ENCODE measurements at places on chromosomes 16 and 17.

DNA sequence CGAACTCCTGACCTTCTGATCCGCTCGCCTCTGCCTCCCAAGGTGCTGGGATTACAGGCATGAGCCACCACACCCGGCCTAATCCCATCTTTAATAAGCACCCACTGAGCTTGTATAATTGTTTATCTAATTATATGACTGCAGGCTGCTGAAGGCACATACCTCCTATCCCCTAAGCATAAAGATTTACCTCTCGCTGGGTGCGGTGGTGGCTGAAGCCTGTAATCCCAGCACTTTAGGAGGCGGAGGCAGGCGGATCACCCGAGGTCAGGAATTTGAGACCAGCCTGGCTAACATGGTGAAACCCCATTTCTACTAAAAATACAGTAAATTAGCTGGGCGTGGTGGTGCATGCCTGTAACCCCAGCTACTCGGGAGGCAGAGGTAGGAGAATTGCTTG lies 20.1 kb upstream of the YWHAE start:
- no peak for DNase-seq

DNA sequence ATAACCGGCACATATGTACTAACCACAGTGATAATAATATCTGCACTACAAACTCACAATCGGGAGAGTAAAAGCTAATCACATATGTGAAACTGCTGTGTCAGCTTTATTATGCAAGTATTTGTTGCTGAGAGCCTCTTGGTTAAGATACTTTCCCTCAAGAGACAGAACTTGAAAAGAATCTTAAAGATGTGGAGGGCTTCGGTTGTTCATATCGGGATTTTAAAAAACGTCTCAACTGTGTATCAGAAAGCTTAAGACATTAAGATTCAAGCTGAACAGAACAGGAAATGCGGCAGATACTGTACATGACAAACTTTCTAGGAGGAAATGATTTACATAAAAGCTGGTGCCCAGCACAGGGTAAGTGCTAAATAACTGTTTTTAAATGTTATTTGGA lies 27.5 kb upstream of the HLF start:
- no peak for DNase-seq

GRCh38 chr17:44547625-44548267 lies 9.5 kb upstream of the FZD2 start:
- no peak for DNase-seq

DNA sequence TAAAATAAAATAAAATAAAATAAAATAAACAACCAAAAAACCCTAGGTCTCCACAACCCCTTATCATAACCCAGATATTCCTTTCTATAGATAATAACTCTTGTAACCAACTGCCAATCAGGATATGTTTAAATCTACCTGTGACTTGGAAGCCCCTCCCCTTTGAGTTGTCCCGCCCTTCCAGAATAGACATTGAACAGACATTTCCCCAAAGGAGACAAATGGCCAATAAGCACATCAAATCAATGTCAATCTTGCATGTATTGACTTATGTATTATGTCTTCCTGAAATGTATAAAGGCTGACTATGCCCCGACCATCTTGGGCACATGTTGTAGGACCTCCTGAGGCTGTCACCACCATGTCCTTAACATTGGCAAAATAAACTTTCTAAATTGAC lies 1.5 kb upstream of the MAPK7 start:
- DNase-seq, result no peak

GRCh38 chr17:45868276-45868675 lies 23.6 kb downstream of the SPPL2C start:
- DNase-seq, result no peak

GRCh38 chr16:3580251-3580651 lies 3.0 kb upstream of the NLRC3 start:
- no peak for DNase-seq

- DNase-seq, result no peak
Observed at GRCh38 chr16:48556243-48556912, 53.6 kb downstream of the N4BP1 start.

DNA sequence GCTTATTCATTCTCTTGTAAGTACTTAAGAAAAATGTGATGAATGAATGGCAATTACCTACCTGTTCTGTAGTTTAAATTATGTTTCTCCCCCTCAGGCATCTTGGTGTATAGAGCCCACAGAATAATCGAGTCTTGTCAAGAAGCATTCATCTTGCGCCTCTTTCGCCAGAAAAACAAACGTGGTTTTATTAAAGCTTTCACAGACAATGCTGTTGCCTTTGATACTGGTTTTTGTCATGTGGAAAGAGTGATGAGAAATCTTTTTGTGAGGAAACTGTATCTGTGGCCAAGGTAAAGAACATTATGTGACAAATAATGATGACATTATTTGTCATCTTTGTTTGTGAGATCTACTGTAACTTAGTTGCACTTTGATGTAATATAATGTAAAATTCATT lies 6.5 kb downstream of the ERCC4 start:
- DNase-seq, result no peak

DNA sequence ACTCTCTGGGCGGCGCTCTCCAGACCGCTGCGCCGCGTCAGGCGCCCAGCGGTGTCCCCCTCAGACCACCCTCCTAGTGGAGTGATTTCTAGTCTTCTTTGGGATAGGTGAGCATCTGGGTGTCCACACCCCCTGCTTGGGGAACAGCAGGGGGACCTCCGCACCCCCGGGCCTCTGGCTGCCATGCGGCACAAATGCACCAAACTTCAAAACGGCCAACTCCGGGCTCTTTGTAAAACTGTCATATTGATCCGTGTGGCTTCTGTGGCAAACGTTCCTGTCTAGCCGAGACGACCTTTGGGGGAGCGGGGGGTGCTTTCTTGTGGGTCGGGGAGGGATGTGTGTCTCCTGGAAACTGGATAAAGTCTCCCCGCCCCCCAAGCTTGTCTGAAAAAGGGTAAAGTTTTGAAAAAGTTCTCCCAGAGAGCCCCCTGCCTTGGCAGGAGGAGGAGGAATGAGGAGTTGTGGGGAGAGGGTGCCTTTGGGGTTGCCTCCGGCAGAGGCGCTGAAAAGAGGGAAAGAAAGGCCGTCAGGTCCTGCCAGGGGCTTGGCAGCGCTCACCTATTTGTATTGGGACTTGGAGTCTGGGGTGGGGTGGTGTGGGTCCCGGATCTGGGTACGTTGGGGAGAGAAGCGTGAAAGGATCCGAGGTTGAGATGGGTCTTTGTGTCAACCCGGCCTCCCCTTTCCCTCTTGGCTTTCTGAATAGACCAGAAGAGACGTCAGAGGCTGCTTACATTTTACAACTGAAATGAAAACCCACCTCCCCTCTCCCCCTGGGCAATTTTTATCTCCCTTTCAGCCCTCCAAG lies 2.2 kb upstream of the CHD3 start:
- no peak for DNase-seq

DNA sequence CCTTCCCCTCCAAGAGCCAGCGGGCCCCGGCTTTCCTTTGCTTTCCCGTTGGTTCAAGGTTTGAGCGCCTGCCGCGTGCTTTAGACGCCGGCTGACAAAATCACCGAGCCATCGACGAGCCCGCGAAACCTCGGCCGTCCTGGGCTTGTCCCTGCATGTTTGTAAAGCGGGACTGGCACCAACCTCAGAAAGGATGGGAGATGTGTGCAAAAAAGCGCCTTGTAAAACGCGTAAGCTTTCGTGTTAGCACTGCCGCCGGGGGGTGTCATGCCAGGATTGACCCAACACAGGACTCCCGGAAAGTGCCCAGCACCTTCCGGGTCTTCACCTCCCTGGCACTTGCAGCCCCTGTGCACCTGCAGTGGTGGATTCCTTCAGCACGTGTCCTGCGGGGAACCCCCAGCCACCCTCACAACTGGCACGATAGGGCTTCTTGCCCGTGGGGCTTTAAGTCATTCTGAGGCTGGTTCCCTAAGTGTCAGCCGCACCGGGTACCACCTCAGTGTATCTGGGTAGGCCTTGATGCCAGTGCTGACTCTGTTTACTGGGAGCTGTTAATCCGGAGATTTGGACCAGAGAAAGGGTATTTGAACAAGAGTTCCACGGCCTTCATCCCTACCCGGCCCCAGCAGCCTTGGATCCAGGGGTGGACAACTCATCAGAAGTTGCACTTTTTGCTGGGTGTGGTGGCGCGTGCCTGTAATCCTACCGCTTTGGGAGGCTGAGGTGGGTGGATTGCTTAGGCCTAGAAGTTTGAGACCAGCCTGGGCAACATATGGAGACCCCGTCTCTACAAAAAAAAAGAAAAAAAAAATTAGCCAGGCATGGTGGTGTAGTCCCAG lies 817 bp downstream of the NDUFAF8 start:
- DNase-seq, result no peak

DNA sequence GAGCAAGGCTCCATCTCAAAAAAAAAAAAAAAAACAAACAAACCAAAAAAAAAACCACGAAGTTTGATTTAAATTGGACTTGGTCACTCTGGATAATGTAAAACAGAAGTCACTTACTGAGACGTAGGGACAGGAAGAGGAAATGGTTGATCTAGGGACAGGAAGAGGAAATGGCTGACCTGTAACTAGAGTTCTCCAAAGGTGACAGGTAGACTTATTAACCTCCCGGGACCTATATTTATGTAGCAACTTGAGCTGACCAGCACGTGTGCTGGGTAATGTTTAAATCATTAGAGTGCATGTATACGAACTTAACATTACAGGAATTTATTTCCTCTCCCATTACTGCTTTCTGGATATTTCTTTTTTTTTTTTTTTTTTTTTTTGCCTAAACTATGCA lies 81.5 kb upstream of the DHX40 start:
- no peak for DNase-seq

DNA sequence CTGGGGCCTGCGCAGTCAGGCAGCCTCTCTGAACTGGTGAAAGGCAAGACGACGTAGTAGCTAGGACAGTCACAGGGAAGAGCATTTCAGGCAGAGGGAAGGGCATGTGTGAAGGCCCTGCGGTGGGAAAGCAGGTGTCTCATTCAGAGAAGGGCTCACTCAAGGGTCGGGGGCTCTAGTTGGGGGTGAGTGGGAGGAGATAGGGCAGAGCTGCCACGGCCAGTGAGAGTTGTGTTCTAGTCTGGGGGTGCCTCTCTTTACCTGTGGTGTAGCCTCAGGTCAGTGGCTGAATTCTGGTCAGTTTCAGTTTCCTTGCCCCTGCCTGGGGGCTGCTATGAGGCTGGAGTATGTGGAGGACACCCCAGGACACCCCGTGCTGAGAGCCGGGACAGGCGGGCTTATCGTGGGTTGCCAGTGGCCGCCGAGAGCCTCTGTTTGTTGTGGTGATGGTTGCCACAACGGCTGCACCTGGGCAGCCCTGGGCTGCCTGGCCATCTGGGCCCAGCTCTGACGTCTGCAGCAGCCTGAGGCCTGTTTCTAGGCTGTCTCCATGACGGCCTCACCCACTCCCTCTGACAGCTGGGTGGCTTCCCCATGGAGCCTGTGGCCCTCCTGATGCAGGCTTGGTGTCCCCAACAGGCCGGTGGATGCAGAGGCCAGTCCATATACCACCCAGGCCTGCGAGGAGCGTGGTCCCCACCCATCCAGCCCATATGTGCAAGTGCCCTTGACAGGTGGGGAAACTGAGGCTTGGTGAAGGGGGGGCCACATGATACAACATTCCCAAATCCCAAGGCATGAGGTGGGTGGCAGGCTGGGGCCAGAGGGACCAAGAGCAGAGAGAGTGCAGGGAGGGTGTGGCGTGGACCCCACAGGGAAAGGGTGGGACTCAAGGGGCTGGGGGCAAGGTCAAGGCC lies 10.8 kb downstream of the MAP2K3 start:
- no peak for DNase-seq

- peak; percentile 92 for DNase-seq
Observed at GRCh38 chr16:77722309-77723107, at the start of gene NUDT7. TSS of gene NUDT7 (plus strand) at chr16:77722514. CDS start at chr16:77722583, 69 bp downstream.

- no peak for DNase-seq
Observed at GRCh38 chr16:59201160-59201559, 467.0 kb upstream of the GOT2 start.

DNA sequence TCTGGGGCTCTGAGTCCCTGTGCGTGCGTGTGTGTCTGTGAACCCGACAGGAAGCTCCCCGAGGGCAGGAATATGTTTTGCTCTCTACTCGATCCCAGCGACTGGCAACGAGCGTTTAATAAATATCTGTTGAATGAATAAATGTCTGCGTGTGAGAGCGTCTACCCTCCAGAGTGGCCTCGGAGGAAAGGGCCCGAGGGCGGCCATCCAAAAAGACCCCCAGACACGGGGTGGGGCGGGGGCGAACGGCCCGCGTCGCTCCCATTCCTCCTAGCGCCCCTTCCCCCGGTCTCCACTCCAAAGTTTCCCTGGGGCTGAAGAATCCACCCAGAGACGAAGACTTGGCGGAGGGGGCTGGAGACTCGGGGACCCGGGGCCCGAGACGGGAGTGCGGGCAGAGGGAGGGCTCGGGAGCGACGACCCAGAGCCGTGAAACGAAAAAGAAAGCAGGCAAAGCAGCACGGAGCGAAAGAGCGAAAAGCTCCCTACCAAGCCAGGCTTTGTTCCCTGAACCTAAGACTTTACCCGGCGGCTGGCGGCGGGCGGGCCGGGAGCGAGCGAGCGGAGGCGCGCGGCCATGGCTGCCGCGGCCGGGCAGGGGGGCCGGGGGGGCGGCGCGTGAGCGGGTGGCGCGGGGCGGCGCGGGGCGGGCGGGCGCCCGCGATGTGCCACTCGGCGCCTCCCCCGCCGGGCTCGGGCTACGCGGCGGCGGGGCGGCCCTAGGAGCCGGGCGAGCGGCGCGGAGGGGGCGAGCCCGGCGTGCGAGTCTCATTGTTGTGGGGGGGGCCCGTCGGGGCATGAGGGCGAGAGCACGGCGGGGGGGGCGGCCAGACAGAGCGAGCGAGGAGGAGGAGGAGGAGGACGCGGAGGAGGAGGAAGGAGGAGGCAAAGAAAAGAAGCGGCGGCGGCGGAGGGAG lies at the start of gene MLLT6:
Gene MLLT6, plus strand, starts transcription at position 668 of the 917 bp plus-strand sequence. CDS start 360 bp downstream, outside the sequence.
- DNase-seq, result peak; percentile 64

- no peak for DNase-seq
Observed at GRCh38 chr17:77746896-77747554, 211.5 kb upstream of the TNRC6C start.

DNA sequence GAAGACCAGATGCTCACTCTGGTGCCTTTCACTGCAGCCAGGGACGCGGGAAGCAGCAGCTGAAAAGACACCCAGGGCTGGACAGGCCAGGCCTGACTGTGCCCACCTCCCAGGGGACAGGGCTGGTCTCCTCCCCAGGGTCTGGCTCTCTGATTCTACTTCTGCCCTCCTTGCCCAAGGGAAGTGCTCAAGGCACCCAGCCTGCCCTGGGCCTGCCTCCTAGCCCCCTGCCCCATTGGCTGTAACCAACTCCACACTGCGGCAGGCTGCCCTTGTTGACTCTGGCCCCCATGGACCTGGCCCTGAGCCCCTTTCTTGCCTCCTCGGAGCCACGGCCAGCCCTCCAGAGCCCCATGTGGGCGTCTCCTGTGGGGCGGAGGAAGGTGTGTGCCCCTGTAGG lies 212.5 kb downstream of the NTN1 start:
- DNase-seq, result no peak

DNA sequence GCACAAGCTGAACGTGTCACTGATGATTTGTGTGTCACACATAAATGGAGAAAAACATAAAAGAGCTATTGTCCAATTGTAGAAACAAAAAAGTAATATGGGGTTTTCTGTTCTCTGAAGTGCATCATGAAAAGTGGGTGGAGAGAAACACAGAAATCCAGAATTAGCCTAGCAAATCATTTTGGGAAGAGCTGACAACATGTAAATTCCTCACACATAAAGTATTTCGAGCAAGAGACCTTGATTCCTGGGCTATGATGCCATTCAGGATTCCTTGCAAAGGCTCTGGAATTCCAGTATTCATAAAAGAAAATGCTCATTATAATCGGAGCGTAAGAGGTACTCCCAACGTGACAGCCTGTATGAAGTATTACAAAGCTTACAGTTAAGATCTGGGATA lies 1.1 kb downstream of the DCUN1D3 start:
- DNase-seq, result no peak

- DNase-seq, result no peak
Observed at GRCh38 chr17:68457168-68457538, at the start of gene WIPI1. TSS of gene WIPI1 (minus strand) at chr17:68457496. CDS start at chr17:68457421, 75 bp downstream.

Measured in stimulated activated CD8-positive, alpha-beta memory T cell treated with anti-CD3 and anti-CD28 coated beads, Interleukin-4, amount 100 ng/mL, for 1 hour (primary cell).